ENCODE measurements at places on chromosomes 16 and 17. TPM values are rescaled to one million over a fixed set of nuclear protein-coding genes. Genes with fewer than 3 reads are reported as not detected.

GRCh38 chr16:49742428-49743202, 113.3 kb downstream of the ZNF423 start:
- H3K4me3 ChIP-seq: no peak overlapping the region
- H3K27ac ChIP-seq: no peak overlapping the region
- peak; percentile 90 for DNase-seq
- peaks cover 2% of the 10 kb centered on the region for H3K4me1 ChIP-seq

DNA sequence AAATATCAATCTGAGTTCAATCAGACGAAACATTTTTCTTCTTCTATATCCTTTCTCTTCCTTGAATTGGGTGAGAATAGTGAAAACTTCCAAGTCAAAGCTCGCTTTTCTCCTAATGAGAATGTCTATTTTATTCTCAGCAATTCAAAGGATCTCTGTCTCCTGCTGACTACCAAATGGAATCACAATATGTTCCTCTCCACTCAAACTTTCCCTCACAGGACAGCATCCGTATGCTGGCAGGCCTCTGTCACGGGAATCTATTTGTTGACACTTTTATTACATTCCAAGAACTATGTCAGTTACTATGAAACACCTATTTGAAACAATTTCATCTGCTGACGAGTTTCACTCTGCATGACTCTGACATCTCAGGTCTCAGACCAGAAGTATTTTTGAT, 1196.6 kb downstream of the CDH11 start:
- H3K27ac ChIP-seq: no peak overlapping the region
- no peaks in the 10 kb centered on the region for H3K36me3 ChIP-seq
- DNase-seq: no peak
- no peak overlapping the region for H3K4me3 ChIP-seq
- no peaks in the 10 kb centered on the region for H3K27me3 ChIP-seq

GRCh38 chr17:9538626-9539025, 37.0 kb downstream of the STX8 start:
- DNase-seq: no peak
- no peak overlapping the region for H3K4me3 ChIP-seq
- no peaks in the 10 kb centered on the region for H3K36me3 ChIP-seq
- peaks cover 2% of the 10 kb centered on the region for H3K4me1 ChIP-seq

GRCh38 chr17:61362396-61362795, 37.2 kb upstream of the TBX2 start:
- H3K27ac ChIP-seq: no peak overlapping the region
- H3K4me1 ChIP-seq: peaks cover 5% of the 10 kb centered on the region

DNA sequence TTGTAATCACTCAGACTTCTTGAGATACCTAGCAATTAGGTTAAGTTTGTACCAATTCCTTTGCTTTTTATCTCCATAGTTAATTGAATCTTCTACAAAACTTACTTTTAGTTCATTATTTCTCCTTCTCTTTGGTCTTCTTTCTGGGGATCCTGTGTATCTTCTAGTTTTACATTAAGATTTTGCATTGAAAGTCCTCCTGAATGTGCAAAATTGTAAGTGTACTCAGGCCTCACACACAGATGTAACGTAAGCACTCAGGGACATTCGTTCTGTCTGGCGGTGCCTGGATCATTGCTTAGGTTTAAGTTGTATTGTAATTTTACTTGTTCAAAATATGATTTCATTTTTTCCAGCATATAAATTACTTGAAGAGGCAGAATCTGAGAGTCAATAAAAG, 222.6 kb upstream of the CPHXL start:
- H3K4me1 ChIP-seq: no peaks in the 10 kb centered on the region
- DNase-seq: no peak
- H3K4me3 ChIP-seq: no peak overlapping the region
- H3K27ac ChIP-seq: no peak overlapping the region

DNA sequence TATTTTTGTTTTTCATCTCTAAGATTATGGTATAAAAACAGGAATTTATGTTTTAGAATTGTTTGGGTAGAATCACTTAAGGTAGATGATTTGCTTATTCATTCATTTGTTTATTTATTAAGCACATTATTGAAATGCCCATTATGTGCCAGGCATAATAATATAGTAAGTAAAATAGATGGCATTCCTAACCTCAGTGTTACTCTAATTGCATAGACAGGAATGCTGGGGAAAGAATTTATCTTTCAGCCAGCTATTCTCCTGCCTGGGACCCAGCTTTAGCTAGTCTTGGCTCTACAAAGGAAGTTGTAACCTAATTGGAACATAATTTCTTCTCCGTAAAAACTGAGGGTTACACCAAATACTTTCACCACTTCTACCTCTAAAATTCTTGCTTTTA, 44.6 kb downstream of the NFAT5 start:
- no peak for DNase-seq
- no peak overlapping the region for H3K27ac ChIP-seq
- no peaks in the 10 kb centered on the region for H3K27me3 ChIP-seq
- no peak overlapping the region for H3K4me3 ChIP-seq
- no peaks in the 10 kb centered on the region for H3K4me1 ChIP-seq

- H3K4me1 ChIP-seq: no peaks in the 10 kb centered on the region
- H3K27ac ChIP-seq: no peak overlapping the region
- no peak overlapping the region for H3K4me3 ChIP-seq
- DNase-seq: no peak
- H3K27me3 ChIP-seq: no peaks in the 10 kb centered on the region
- H3K36me3 ChIP-seq: peaks cover 18% of the 10 kb centered on the region
Observed at GRCh38 chr16:3295209-3295608, 10.0 kb downstream of the TIGD7 start.

GRCh38 chr16:87435372-87436224, 43.5 kb downstream of the MAP1LC3B start:
- H3K4me1 ChIP-seq: peaks cover 8% of the 10 kb centered on the region
- peak overlapping the region; percentile 69 for H3K27ac ChIP-seq
- no peak overlapping the region for H3K4me3 ChIP-seq
- DNase-seq: peak; percentile 52

DNA sequence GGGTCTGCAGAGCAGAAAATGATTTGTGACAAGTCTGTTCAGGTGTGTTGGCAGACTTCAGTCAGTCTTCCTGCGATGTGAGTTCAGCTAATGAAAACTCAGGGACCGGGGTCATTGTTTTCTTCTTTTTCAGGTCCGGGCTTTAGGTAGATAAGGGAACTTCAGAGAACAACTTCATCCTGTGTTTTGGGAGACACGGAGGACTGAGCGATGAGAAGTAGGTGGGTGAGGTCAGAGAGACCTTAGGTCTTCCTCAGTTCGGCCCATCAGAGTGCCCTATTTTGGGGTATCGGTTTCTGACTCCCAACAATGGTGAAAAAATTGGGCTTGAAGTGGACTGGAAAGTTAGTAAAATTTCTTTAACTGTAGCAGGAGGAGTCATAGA, 88.9 kb upstream of the ATF7IP2 start:
- H3K27me3 ChIP-seq: no peaks in the 10 kb centered on the region
- no peak overlapping the region for H3K27ac ChIP-seq
- no peaks in the 10 kb centered on the region for H3K4me1 ChIP-seq
- no peak overlapping the region for H3K4me3 ChIP-seq

DNA sequence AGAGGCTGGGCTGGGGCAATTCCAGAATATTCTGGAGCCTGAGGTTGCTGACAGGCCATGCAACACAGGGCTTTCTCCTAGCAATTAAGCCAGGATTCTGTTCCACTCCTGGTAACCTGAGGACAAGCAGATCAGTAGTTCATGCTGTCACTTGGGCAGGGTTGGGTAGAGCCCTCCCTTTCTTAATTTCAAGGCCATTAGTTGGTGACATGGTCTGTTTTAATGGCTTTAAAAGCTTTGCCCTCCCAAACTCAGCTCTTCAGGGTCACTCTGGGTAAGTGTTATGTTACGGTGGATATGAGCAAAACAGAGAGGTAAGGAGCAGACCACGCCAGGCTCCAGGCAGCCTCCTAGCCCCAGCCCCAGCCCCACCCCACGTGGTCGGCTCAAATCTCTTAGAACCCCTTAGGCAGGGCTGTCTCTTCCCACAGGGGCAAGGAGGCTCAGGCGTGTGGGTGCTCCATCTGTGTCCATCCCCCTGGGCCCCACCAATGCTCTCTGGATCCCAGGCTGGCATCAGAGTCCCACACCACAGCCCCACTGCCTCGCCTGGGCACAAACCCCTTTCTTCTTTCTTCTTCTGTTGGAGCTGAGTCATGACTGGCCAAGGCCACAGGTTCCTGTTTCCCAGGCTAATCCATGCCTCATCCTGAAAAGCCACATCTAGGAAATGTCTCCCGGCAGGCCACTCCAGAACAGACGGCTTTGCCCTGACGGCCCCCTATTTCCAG, 27.5 kb downstream of the CEP295NL start:
- H3K4me1 ChIP-seq: peaks cover 11% of the 10 kb centered on the region
- H3K36me3 ChIP-seq: peaks cover 2% of the 10 kb centered on the region
- no peak overlapping the region for H3K4me3 ChIP-seq
- no peak overlapping the region for H3K27ac ChIP-seq
- H3K27me3 ChIP-seq: no peaks in the 10 kb centered on the region
- no peak for DNase-seq

GRCh38 chr16:88992351-88993165, 15.6 kb upstream of the CBFA2T3 start:
- no peaks in the 10 kb centered on the region for H3K4me1 ChIP-seq
- no peaks in the 10 kb centered on the region for H3K27me3 ChIP-seq
- H3K4me3 ChIP-seq: no peak overlapping the region
- DNase-seq: no peak

DNA sequence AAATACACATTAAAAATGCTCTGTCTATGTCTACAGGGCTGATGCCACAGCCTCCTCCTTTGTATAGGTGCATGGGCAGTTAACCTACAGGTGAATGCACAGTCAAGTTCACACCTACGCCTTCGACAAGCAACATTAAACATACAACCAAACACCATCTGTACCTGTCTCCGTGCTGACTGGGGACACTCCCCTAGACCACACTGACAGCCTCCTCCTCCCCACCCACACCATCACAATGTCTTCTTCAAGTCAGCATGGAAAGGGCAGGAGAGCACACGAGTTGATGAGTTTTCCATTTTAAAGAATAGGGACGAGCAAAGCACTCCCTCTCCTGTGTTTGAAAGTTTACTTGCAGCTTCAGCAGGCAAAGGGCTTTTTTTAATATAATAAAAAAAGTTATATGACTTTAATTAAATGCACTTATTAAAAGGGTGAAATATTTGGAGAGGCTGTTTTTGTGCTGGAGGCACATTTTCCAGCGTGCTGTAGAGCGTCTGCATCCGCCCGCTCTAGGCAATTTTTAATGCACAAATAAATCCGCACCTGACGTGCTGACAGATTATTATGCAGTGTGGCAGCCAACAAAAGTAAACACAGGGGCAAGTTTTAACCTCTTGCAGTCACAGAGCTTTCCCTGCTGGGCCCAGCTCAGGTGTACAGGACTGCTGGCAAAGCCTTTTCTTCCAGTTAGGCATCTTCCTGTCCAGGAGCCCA, 367.9 kb downstream of the SOX9 start:
- no peak overlapping the region for H3K4me3 ChIP-seq
- no peaks in the 10 kb centered on the region for H3K36me3 ChIP-seq
- no peaks in the 10 kb centered on the region for H3K4me1 ChIP-seq
- H3K27ac ChIP-seq: no peak overlapping the region
- DNase-seq: no peak

DNA sequence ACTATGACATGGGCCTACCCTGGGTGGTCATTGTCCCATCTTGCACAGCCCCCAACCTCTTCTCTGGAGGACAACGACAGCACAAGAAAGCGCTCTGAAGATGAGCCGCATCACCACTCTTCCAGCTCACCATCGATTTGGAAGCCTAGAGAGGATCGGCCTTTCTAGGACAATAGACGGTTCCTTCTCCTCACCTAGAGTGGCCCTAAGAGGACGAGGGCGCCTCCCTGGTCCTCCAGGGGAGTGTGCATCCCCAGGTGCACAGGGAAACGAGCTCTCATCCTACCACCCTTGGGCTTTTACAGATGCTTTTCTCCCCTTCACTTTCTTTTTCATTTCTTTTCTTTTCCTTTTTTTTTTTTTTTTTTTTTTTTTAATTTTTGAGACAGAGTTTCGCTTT, 20.3 kb upstream of the SLC52A1 start:
- H3K27ac ChIP-seq: no peak overlapping the region
- no peak overlapping the region for H3K4me3 ChIP-seq
- H3K27me3 ChIP-seq: no peaks in the 10 kb centered on the region
- no peaks in the 10 kb centered on the region for H3K4me1 ChIP-seq

DNA sequence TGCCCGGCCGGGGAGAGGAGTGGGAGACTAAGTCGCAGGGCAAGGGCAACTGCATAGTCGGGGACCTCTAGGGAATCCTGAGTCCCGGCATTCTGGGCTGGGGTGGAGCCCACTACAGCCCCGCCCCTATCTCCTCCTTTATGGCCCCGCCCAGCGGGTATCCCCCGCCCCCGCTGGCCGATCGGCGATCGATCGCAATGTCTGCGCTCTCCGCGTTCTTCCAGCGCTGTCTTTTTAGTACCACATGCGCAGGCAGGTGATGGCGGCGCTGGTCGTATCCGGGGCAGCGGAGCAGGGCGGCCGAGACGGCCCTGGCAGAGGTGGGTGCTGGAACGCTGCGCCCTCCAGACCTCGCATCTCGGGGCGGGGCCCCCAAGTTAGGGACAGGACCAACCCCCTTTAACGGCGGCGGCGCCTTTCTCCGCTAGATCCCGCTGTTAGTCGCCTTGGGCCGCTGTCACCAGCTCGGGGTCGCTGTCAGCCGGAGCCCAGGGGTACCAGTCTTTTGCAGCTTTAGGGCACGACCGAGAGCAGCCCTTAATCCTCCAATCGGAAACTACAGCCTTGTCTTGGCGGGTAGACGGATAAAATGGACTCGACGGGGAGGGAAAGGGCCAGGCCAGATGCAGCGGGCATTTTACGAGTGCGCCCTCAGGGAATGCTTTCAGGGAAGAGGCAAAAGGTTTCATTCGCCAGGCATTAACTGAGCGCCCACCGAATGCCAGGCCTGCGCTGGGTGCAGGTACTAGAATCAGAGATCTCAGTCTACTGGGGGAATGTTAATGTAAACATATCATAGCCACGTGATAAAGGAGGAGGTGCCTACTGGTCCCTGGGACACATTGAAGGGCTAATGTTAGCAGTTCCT, at the start of gene DPH1:
DPH1 (plus strand) TSS at position 243 of the 868 bp plus-strand sequence; CDS start at position 260, 17 bp downstream.
- H3K27me3 ChIP-seq: no peaks in the 10 kb centered on the region
- no peaks in the 10 kb centered on the region for H3K4me1 ChIP-seq
- peaks cover 3% of the 10 kb centered on the region for H3K36me3 ChIP-seq
- peak; percentile 94 for DNase-seq
- peak within 1 kb of the TSS; percentile 91 for H3K4me3 ChIP-seq

Gene GAS2L2
- not detected for total RNA-seq

Gene SGCA
- 4.2 TPM for total RNA-seq

Gene SULT1A3
- 19.8 TPM for total RNA-seq

Gene RPS15A
- total RNA-seq: 918 TPM

Gene KCNG4
- not detected for total RNA-seq

Gene KRTAP4-16
- total RNA-seq: not detected

Data from kidney (tissue), 22 donors.